ENCODE measurements at places on chromosomes 13 and 19. TPM values are rescaled to one million over a fixed set of nuclear protein-coding genes. Genes with fewer than 3 reads are reported as not detected.

DNA sequence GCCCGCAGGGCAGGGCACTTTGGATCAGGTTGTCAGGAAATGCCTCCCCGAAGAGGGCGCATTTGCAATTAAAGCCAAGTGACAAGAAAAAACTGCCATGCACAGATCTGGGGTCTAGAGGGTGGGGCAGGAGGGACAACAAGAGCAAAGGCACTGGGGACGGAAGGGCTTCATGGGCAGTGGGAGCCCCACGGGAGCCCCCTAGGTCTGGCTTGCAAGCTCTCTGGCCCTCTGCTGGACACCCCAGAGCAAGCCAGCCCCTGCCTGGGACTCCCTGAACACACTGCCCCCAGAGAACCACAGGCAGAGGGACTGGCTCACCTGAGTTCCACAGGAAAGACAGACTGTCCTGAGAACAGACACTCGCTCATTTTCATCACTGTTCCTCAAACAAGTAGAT is 30.2 kb upstream of the C19orf12 start:
- no peak for DNase-seq

Gene ZNF614
- 6.0 TPM for total RNA-seq

GRCh38 chr19:41753159-41753558 is 2.2 kb upstream of the CEACAM6 start:
- DNase-seq: peak; percentile 88

DNA sequence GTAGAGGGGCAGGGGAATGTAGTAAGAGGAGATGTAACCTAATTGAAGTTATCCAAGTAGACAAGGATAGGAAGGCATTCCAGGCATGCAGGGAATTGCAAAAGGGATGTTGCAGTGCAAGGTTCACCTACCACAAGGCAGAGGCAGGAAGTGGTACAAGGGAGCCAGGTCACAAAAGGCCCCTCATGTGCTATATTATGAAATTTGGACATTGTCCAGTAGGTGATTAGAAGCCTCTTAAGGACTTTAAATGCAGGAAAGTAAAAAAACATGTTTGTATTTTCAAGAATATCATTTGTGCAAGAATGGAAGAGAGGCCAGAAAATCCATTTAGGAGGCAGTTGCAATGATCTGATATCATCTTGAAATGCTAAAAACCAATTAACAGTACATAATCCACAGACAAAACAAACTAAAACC is 111.4 kb downstream of the FRY start:
- DNase-seq: no peak

DNA sequence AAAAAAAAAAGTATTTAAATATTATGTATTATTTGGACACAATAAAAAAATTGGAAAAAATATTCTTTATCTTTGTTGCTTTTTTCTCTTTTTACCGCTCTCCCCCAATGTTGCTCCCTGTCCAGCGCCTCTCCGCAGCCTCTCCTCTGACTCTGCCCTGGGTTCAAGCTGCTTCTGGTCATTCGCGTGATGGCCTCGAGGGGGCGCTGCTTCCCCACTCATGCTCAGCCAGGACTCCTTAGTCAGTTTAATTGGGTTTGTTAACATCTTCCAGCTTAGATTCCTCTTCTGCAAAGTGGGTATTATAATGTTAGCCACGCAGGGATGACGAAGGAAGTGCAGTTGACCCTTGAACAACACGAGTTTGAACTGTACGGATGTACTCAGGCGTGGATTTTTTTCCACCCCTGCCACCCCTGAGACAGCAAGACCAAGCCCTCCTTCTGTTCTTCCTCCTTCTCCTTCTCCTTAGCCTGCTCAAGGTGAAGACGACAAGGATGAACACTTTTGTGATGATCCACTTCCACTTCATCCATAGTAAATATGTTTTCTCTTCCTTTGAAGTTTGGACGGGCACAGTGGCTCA is 4.9 kb upstream of the NWD1 start:
- DNase-seq: peak; percentile 76

Gene DCT
- total RNA-seq: 0.32 TPM

DNA sequence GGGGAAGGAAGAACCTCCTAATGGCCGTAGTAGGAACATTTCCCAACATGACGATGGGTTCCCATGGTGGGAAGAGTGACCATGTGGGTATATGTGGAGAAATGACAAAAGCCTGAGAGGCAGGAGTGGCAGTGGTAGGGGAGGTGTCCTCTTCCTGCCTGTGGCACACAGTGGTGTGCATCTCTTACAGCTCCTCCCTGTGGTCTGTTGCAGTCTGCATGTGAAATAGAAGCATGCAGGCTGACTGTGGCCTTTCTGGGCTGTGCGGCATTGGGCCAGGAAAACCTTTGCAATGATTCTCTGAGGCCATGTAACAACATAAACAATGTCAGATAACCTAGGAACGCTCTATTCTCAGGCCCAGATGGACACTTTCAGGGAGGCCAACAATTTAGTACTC is 84.0 kb downstream of the LACC1 start:
- no peak for DNase-seq

Gene OLFM2
- total RNA-seq: 2.2 TPM

DNA sequence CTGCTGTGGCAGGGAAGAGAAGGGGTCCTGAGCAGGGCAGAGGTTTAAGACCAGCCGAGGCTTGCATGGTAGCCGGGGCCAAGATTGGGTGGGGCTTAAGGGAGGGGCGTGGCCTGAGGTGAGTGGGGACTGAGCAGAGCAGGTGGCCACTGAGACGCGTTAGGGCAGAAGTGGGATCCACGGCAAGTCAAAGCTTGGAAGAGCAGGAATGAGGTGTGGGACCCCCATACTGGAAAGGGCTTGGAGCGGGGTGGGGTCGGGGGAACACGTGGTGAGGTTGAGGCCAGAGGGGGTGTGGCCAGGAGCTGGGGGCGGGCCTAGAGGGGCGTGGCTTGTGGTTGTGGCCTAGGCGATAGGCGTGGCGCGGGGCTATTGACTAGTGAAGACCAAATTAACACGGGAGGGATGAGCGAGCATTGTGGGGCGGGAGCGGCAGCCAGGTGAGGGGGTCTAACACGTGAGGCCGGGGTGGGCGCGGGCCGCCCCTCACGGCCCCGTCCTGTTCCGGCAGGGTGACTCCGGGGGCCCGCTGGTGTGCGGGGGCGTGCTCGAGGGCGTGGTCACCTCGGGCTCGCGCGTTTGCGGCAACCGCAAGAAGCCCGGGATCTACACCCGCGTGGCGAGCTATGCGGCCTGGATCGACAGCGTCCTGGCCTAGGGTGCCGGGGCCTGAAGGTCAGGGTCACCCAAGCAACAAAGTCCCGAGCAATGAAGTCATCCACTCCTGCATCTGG is 3.3 kb downstream of the CFD start:
- peak; percentile 88 for DNase-seq

GRCh38 chr19:15421721-15422260 is 3.0 kb upstream of the AKAP8L start:
- peak; percentile 76 for DNase-seq

DNA sequence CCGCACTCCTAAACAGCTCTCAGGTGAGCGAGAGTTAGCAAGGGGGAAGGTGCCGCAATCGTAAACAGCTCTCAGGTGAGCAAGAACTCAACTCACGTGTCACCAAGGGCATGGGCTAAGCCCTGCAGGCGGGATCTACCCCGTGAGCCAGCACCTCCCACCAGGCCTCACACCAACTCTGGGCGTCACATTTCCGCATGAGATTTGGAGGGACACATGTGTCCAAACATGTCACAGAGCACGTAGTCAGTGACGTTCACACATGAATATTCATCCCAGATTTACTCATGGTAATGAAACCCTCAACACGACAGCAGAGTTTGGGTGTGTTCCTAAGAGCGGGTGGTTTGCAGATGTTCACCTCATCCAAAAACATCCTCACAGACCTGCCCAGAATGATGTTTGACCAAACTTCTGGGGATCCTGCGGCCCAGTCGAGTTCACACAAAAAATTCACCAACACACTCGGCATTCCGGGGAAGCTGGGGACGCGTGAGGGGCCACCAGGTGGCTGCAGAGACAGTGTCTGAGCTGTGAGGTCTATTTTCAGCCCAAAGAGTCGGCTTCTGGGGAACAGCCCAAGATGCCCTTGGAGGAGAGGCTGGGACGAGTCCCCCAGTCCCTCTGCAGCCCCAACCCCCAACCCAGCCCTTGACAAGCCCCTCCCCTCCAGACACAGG is 19.6 kb downstream of the C2CD4C start:
- DNase-seq: peak; percentile 22

- no peak for DNase-seq
Measured at GRCh38 chr13:42968906-42969305, 23.1 kb downstream of the EPSTI1 start.

GRCh38 chr13:31328549-31329235 is 128.9 kb downstream of the B3GLCT start:
- no peak for DNase-seq

GRCh38 chr19:3115411-3115810 is 20.4 kb upstream of the GNA15 start:
- DNase-seq: peak; percentile 54

Gene RGCC
- 41.4 TPM for total RNA-seq

Gene LRCH1
- 11.9 TPM for total RNA-seq

DNA sequence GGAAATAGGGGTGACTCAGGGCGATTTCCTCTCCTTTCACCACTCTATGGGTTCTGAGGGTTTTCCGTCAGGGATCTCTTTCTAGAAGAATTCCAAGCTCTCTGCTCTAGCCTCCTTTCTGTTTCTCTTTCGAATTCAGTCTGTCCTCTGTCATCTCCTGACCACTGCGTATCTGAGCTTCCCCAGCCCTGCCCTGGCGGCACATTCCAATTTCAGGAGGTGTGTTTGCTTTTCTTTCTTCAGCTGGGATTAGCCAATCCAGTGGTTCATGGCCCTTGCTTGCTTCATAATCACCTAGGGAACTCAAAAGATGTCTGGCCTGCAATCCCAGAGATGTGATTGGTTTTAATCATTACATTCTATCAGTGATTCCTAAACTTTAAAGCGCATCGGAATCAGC is 9.4 kb downstream of the IFNL2 start:
- DNase-seq: no peak

- DNase-seq: no peak
Measured at GRCh38 chr13:19810996-19811881, 28.5 kb upstream of the PSPC1 start.

Gene ZNF571
- 3.8 TPM for total RNA-seq

Gene NTN5
- total RNA-seq: 0.14 TPM

Gene SOX1
- not detected for total RNA-seq

Gene VMAC
- 1.6 TPM for total RNA-seq

Gene LIM2
- total RNA-seq: not detected

- DNase-seq: no peak
Measured at GRCh38 chr19:55669418-55670279, 5.4 kb upstream of the EPN1 start.

Gene PSG1
- total RNA-seq: not detected

DNA sequence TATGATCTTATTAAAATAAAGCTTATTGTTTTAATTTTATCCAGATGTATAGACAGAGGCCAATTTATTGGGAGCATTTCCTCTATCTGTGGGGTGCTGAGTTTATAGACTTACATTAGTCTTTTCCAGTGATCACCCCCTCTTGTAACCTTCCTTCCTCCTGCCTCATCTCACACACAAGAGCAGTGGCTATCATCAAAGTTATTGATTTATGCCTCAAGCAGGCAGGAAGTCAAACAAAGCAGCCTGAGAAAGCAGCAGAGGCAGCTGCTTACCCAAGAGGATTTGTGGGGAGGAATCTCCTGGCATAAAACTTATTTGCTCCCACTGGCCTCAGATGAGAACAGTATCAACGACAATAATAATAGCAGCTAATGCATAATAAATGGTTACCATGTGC is 26.3 kb upstream of the DCLK1 start:
- DNase-seq: no peak

Gene OR7C1
- total RNA-seq: not detected

- DNase-seq: no peak
Measured at GRCh38 chr19:31270897-31271296, 78.3 kb downstream of the TSHZ3 start.

Data from Right ventricle myocardium inferior (tissue), 1 donor.